ENCODE measurements at places on chromosomes 16 and 17. TPM values are rescaled to one million over a fixed set of nuclear protein-coding genes. Genes with fewer than 3 reads are reported as not detected.

Gene NOG
- not detected for total RNA-seq

Gene RPL13
- total RNA-seq, result 3,184 TPM

Gene PIK3R6
- total RNA-seq, result 2.8 TPM

Gene VTN
- total RNA-seq, result 0.34 TPM
